ENCODE measurements at places on chromosomes 11 and 22.

GRCh38 chr11:134069426-134070341 is 812 bp downstream of the JAM3 start:
- DNase-seq = peak; percentile 60

- no peak for DNase-seq
These were observed 483.0 kb downstream of the BRD1 start for GRCh38 chr22:49344656-49345055.

- DNase-seq = no peak
These were observed at the start of gene ROBO3 for GRCh38 chr11:124865181-124865901. ROBO3 (plus strand) TSS chr11:124865432; CDS start chr11:124865578, 146 bp downstream.

DNA sequence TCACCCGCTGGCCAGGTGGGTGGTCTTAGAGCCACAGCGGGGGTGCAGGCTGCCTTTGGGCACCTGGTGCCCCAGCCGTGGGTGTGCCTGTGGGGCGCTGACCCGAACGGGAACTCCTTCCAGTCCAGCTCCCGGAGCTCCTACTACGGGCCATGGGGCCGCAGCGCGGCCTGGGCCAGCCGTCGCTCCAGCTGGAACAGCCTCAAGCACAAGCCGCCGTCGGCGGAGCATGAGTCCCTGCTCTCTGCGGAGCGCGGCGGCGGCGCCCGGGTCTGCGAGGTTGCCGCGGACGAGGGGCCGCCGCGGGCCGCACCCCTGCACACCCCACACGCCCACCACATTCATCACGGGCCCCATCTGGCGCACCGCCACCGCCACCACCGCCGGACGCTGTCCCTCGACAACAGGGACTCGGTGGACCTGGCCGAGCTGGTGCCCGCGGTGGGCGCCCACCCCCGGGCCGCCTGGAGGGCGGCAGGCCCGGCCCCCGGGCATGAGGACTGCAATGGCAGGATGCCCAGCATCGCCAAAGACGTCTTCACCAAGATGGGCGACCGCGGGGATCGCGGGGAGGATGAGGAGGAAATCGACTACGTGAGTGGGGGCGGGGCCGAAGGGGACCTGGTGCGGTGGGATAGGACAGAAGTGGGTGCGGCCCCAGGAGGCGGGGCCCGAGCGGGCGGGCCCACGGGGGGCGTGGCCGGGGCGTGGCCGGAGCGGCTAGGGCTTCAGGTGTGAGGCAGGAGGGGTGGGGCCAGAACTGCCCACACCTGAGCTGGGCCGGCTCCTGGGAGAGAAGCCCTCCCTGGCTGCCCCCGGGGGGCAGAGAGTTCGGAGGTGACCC is 91.5 kb downstream of the CACNA1I start:
- peak; percentile 76 for DNase-seq

DNA sequence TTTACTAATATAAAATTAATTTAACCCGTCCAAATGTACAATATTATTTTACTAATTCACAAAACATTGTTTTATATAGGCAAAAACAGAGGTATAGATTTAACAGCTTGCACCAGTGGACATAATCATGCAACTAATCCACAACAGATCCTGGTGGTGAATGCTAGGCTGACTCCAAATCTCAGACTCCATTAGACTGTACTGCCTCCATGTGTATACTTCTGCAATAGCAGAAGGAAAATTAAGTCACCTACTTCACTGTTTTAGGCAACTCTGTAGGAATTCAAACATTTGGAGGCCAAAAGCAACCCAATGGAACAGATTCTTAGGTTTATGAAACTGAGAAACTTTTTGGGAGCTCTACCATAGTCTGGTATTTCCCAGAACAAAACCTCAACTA is 30.0 kb upstream of the RAB39A start:
- no peak for DNase-seq

DNA sequence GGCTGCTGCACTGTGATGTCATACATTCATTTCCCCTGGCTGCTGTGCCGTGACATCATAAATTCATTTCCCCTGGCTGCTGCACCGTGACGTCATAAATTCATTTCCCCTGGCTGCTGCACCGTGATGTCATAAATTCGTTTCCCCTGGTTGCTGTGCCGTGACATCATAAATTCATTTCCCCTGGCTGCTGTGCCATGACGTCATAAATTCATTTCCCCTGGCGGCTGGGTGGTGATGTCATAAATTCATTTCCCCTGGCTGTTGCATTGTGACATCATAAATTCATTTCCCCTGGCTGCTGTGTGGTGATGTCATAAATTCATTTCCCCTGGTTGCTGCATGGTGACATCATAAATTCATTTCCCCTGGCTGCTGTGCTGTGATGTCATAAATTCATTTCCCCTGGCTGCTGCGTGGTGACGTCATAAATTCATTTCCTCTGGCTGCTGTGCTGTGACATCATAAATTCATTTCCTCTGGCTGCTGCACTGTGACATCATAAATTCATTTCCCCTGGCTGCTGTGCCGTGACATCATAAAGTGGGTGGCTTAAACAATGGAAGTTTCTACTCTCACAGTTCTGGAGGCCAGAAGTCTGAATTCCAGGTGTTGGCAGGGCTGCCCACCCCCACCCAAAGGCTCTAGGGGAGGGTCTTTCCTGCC is 301.1 kb downstream of the SHANK2 start:
- no peak for DNase-seq

DNA sequence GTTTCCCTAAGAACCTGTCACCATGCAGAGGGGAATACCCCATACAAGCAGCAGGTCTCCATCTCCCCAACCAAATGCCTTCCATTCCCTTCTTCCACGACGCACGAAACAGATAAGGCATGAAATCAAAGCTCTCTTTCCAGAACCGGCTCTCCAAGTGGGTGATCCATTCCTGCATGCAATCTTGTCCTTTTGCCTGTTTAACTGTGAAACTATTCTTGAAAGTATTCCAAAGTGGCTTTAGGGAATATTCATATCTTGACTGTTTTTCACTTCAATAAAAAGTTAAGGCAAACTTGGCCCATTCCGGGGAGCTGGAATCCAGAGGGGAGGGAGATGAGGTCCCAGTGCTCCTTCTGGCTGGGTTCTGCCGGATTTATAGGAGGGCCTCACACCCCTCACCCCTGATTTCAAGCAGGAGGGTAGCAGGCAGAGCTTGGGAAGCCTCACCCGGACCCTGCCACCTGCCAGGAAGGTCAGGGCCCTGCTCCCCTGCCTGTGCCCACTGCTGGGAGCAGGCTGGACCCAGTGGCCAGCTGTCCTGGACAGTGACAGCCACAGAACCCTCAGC is 60.9 kb downstream of the SCGB1A1 start:
- DNase-seq = no peak

DNA sequence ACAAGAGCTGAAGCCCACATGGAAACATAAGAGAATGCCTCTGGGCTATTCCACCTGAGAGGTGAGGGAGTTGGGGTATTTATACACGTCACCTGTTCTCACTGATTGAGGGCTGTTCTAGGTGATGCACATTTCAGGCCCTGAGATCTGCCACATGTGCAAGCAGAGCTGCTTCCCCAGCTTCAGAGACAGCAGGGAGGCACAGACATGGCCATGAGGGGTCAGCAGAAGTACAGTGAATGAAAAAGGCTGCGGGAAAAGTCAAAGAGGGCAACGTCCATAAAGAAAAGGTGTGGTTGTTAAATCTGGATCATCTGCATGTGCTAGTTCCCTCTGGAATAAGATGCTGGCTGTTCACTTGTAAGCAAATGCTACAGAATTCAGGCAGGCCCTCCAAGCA is 75.4 kb downstream of the GAB4 start:
- DNase-seq = no peak

DNA sequence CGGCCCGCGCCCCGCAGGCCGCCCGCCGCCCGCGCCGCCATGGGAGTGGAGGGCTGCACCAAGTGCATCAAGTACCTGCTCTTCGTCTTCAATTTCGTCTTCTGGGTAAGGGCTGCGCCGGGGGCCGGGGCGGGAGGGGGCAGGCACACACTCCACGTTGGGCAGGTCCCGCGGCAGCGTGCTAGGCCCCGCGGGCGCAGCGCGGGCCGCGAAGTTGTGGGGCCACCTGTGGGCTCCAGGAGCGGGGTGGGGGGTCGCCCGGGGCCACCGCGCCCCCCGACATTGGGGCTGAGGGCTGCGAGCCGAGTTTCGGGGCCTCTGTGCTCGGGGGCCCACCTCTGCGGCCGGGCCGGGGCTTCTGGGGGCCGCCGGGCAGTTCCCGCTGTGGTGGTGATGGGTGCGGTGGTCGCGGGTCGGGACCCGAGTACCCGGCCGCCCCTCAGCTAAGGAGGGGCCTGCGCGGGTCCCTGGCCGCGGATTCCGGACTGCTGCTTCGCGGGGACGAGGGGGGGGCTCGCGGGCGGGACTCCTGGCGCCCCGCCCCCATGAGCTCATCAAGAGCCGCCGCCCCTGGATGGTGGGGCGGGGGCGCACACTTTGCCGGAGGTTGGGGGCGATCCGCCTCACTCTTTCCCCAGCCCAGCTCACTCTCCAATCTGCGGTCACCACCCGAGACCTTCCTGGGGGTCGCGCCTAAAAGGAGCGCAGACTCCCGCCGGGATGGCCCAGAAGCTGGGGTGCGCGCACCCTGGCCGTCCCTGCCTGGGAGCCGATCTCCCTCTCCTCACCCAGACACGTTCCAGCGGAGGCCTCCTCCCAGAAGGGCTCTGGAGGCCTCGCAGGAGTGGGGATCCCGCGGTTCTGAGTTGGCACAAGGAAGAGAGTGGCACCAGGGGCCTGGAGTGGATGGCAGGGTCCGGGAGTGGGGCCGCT is 667 bp downstream of the CD81 start:
- peak; percentile 71 for DNase-seq

DNA sequence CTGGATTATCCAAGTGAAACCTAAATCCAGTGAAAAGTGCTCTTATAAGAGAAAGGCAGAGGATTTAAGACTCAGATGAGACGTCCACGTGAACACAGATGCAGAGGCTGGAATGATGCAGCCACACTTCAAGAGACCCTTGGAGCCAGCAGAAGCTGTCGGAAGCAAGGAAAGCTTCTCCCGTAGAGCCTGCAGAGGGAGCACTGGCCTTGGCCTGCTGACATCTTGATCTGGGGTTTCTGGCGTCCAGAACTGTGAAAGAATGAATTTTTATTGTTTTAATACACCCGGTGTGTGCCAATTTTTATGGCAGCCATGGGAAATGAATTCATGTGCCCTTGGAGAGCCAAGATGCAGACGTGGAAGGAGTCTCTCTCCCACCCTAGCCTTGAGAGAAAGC is 407.0 kb upstream of the B3GAT1 start:
- DNase-seq = no peak

DNA sequence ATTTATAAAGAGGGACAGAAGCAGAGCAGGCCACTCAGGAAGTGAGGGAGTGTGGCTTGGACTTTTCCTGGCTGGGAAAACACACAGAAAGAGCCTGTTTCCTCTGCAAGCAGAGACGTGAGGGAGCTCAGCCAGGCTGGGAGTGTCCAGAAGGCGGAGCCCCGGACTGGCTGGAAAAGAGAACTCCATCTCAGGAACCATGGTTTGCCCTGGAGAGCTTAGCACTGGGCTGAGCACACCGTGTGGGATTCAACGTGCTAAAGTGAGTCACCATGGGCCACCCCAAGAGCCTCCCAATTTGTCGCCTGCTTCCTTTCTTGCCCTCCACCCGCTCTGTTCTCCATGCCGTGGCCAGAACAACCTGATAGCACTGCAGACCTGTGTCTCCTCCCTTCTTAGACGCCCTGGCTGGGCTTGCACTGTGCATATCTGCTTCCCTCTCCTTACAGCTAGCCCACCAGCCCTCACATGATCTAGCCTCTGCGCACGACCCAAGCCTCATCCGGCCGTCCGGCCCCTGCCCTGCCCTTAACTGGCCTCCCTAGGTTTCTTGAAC is 51.8 kb downstream of the GALNT18 start:
- DNase-seq = no peak

GRCh38 chr11:16738947-16739815 is 734 bp downstream of the C11orf58 start:
- no peak for DNase-seq

DNA sequence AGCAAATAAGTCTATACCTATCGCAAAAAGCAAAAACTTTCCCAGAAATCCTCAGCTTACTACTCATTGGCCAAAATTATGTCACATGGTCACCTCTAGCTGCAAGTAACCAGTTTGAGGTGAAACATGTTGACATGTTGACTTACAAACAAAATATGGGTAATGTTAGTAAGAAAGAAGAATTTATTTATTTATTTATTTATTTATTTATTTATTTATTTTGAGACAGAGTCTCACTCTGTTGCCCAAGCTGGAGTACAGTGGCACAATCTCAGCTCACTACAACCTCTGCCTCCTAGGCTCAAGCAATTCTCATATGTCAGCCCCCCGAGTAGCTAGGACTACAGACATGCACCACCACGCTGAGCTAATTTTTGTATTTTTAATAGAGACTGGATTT is 5.4 kb upstream of the SLC35C1 start:
- DNase-seq = no peak

- no peak for DNase-seq
These were observed 7.7 kb downstream of the SLC25A18 start for GRCh38 chr22:17570851-17571631.

GRCh38 chr22:22713416-22713815 is 69.0 kb downstream of the GGTLC2 start:
- DNase-seq = no peak

GRCh38 chr11:100647861-100648260 is 39.2 kb upstream of the ARHGAP42 start:
- no peak for DNase-seq

- DNase-seq = no peak
These were observed 19.6 kb upstream of the MICAL2 start for GRCh38 chr11:12090761-12091258.

DNA sequence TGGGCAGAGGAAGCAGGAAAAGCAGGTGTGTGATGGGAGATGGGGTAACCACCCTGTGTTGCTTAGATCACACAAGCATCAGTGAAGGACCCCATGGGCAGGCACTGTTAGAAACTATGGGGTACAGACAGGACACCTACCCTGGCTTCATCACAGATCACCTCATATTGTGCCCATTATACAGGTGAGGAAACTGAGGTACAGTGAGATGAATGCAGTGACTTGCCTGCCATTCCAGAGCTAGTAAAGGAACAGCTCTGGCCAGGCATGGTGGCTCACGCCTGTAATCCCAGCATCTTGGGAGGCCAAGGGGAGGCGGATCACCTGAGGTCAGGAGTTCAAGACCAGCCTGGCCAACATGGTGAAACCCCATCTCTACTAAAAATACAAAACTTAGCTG is 5.9 kb upstream of the MARK2 start:
- no peak for DNase-seq
